ENCODE measurements at places on chromosomes 13 and 19.
A peak's percentile ranks its signal among the peaks of the same experiment; 100 is the strongest.

DNA sequence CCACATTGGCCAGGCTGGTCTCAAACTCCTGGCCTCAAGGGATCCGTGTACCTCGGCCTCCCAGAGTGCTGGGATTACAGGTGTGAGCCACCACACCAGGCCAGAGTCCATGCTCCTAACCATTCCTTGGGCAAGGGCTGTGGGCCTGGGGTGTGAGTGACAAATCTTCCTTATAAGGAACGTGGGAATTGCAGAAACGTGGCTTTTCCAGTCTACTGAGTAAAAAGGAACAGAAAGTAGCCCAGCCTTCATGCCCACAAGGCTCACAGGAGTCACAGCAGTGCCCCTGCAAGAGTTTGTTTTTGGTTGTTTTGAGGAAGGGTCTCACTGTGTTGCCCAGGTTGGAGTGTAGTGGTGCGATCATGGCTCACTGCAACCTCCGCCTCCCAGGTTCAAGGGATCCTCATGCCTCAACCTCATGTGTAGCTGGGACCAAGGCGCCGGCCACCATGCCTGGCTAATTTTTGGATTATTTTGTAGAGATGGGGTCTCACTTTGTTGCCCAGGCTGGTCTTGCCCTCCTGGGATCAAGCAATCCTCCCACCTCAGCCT lies 5.1 kb downstream of the MYPOP start:
- DNase-seq: no peak

- no peak for DNase-seq
Observed at GRCh38 chr19:44646049-44646416, 2.3 kb downstream of the PVR start.

GRCh38 chr13:31055589-31055988 lies 106.1 kb downstream of the HSPH1 start:
- no peak for DNase-seq

GRCh38 chr13:79742923-79743322 lies 262.0 kb downstream of the NDFIP2 start:
- no peak for DNase-seq

GRCh38 chr13:30438286-30438685 lies 16.0 kb downstream of the UBE2L5 start:
- no peak for DNase-seq

DNA sequence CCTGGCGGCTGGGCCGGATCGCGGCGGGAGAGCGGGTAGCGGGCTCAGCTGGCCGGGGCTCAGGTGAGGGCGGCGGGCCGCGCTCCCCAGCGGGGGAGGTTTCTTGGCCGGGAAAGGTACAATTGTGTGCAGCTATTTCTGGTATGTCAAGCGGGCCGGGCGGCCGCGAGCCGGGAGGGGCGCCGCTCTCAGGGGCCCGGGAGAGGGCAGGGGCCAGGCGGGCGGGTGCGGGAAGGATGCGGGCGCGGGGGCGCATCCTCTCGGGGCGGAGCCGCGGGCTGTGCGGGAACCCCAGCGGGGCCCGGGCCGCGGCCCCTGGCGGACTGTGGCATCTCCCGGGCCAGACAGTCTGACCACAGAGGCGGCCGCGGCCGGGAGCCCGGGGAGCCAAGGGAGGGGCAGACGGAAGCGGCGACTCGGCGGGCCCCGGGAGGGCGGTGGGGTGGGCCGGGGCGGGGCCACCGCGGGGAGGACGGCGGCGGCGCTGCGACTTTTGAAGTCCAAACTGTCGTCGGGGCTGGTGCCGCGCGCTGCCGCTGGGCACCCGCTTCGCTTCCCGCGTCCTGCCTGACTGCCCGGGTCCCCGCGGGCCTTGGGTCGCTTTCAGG lies at the start of gene LMO7:
Gene LMO7, plus strand, starts transcription at position 503 of the 608 bp plus-strand sequence. CDS start 328 bp downstream, outside the sequence.
- DNase-seq: peak; percentile 24

- no peak for DNase-seq
Observed at GRCh38 chr13:54647275-54647674, 1618.7 kb downstream of the OLFM4 start.

GRCh38 chr19:37655301-37655688 lies at the start of gene ZFP30:
ZFP30 (minus strand) TSS chr19:37655465; CDS start chr19:37647822, 7,643 bp downstream.
- DNase-seq: peak; percentile 86

DNA sequence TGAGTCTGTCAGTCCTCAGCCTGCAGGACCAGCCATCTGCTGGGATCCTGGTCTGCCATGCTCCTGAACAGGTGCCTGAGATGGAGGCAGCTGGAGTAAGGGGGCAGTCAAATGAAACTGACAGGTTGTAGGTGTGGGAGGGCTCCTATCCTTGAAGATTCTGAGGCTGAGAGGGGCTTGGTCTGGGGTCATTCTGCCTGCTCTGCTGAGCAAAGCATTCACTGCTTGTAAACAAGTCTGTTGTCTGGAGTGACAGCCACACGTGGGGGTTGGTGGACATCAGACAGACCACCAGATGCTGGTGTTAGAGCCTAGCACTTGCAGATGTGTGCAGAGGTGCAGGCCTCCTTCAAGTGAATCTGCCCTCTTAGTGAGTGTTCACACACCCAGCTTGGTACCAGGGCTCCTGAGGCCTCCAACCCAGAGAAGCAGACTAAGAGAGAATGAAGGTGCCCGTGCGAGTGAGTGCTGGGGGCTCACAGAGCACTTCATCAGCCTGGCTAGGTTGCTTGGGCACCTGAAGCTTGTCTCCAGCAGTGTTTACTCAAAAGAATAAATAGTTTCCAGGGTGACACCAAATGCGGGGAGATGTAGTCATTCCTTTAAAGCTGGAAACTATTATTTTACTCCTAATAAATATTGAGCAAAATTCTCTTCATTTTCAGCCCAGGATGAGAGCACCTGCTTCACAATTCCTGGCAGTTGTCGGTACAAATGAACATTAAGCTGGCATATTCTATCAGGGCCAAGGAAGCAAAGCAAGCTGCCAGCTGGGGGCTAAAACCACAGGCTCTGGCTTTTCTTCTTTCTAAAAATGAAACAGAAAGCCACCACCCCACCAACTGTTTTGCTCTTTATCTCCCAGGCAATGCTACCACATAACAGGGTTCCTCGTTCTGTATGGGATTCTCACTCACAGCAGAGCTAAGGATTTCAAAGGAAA lies 82.3 kb downstream of the RNASEH2B start:
- DNase-seq: no peak

DNA sequence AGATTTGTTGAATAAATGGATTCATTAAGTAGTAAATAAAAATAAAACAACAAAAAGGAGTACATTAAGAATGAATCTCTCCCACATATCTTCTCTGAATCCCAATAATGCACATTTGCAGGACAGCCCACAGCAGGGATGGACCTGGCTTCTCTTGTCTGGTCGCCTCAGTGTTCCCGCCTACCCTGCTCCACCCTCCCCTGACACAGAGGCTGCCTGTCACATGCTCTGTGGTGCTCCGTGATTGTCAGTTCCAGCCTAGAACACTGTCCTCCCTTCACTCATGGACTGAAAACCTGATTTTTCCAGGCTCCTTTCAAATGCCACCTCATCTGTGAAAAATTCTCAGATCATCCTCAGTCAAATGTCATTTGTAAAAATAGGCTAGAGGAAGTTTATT lies 94.5 kb upstream of the GPR12 start:
- DNase-seq: no peak

GRCh38 chr19:6705931-6706632 lies 14.4 kb downstream of the C3 start:
- no peak for DNase-seq

DNA sequence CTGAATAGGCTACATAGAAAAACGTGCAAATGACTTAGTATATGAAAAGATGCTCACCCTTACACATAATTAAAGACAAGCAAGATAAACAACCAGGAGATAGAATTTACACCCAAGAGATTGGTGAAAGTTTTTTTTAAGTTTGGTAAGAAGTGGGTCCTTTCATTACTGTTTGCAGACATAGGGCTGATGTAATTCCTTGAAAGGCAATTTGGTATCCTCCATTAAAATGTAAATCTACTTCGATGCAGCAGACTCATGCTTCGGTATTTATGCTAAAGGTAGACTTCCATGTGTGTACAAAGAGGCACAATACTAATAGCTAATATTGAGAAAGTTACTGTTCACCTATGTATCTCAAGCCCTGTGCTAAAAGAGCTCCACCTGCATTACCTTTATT lies 33.5 kb downstream of the CNMD start:
- no peak for DNase-seq

DNA sequence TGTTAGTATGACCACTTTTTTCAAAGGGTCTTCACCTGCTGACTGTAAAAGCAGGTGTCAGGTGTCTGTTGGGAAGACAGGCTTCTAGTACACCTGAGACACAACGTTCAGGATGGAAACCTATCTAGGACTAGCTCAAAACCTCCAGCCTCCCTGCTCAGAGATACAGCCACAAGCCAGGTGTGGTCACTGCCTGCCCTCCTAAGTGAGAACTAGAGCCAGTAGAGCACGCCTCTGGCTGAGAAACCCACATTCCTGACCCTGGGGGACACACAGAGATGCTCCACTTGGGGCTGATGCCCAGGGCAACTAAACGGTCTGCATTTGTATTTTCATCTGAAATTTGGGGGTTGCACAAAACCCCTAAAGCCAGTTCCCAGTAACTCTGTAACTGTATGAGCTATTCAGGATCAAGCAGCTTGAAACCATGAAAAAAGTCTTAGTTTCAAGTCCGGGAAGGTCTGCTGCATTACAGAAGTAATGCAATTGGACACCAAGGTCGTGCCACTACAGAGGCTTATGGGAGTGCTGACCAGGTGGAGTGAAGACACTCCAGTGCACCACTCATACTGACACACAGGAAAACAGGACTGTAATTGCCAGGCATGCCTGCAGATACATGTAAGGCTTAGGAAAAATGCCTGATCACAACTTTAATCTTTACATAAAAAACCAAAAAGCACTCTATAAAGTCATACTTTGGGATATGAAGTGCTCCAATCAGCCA lies 27.8 kb downstream of the ANKRD10 start:
- no peak for DNase-seq

Measured in T1000 (cell line).